ENCODE measurements at places on chromosomes 6 and 20.

- DNase-seq = no peak
Observed at GRCh38 chr20:31757254-31757653, 18.2 kb downstream of the TPX2 start.

DNA sequence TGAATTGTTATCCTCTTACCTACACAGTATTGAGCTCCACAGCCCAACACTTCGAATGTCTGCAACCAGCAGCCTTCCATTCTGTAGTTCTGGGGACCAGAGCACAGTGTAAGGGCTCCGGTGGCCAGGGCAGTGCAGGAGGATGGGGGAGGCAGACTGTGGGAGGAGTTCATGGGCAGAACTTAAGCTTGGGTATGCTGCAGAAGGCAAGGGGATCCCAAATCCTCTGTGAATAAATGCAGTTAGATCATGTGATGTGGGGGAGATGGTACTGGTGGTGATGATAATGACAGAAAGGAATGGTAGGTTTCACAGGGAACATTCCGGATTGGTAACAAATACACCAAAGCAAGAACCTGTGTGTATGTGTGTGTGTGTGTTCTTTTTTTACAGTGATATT lies 26.5 kb upstream of the CNKSR3 start:
- DNase-seq = no peak

- peak; percentile 58 for DNase-seq
Observed at GRCh38 chr6:5174244-5174643, 86.5 kb downstream of the LYRM4 start.

DNA sequence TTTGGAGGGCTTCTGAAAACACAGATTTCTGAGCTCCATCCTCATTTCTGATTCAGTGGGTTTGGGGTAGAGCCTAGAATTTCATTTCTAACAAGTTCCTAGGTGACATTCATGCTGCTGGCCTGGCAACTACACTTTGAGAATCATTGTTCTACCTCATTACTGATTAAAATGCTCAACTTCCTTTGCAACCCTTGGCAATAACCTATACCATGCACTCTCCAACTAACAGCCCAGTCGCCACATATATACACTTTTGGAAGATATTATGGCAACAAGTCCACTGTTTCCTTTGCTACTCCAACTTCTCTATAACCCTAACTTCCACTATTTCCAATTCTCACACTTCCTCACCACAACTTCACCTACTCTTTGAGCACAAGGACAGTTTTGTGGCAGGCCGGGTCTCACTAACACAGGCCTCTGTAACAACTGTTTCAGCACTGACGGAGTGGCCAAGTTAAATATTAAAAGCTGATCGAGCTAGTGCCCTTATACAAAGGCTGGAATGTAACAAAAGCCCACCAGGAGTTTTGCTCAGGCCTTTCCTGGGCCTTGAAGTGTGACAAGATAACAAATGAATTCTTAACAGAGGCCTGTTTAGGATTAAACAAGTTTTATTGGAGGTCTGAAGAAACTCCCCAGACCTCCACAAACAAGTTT lies 32.1 kb upstream of the RAB23 start:
- no peak for DNase-seq

All from CD4-positive, alpha-beta T cell treated with Interleukin-4 for 4 hours (primary cell).